ENCODE measurements at places on chromosomes 7 and 10.

GRCh38 chr10:129694184-129694583 is 227.1 kb downstream of the MGMT start:
- DNase-seq = no peak

- DNase-seq = peak; percentile 7
Observed at GRCh38 chr7:23247046-23247602, 549 bp downstream of the GPNMB start.

GRCh38 chr7:873367-874002 is 2.9 kb upstream of the GET4 start:
- peak; percentile 88 for DNase-seq

- no peak for DNase-seq
Observed at GRCh38 chr10:120917521-120918250, 66.5 kb downstream of the WDR11 start.

GRCh38 chr10:28710202-28710886 is 33.0 kb downstream of the BAMBI start:
- DNase-seq = no peak

DNA sequence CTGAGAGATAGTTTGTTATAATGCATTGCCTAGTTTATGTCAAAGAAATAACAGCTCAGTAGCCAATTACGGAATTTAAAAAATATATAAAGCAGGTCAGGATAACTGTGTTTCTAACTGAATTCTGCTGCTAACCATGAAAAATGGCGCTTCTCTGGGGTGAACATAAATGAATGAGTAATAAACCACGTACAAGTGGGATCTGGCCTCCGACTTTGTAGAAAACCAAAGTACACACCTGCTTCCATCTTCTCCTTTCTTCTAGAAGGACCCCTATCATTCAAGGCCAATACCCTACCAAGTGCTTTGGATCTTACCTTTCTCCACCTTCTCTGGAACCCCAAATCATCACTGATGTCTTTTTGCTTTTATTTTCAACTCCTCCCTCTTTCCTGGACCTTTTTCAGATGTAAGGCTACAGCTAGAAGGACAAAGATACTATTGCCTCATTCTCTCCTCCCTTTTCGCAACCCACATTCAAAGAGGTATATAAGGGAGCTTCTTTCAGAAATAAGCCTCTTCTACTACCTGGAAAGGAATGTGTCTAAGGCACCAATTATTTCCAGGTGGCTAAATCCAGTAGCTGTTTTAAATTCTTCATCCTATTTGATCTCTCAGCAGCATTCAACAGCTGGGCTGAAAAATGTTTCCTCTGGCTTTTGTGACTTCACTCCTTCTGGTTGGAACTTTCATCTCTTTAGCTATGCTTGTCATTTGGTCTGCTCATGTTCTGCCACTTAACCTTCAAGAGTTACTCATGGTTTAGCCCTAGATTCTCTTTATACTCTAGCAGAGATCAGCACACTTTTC is 37.7 kb downstream of the NAMPT start:
- no peak for DNase-seq

DNA sequence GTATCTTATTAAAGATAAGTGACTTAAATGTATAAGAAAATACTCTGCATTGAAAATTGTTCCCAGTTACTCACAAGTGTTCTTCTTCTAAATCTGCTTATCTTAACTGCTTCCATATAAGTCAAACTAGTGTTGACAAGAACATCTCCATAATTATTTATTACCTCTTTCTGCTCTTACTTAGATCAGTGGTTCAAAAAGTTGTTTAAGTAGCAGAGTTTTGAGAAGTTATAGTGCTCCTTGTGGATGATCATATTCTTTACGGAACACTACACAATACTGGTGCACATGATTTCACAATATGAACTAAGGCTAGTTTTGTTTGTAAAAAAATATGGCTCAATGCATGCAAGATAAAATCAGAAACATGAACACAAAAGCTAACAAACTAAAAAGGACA is 168.4 kb downstream of the SEMA3D start:
- DNase-seq = no peak

GRCh38 chr10:132115732-132116131 is 50.0 kb downstream of the JAKMIP3 start:
- no peak for DNase-seq

- DNase-seq = no peak
Observed at GRCh38 chr7:12103948-12104347, 107.1 kb upstream of the TMEM106B start.

GRCh38 chr10:5446390-5446926 is 34.1 kb downstream of the NET1 start:
- DNase-seq = peak; percentile 92

- no peak for DNase-seq
Observed at GRCh38 chr10:8298896-8299570, 244.5 kb downstream of the GATA3 start.

Data from suppressor macrophage (primary cell).